ENCODE measurements at places on chromosomes 3 and 15.

- DNase-seq: no peak
Measured at GRCh38 chr3:184635774-184636173, 74.2 kb downstream of the EPHB3 start.

GRCh38 chr3:171833789-171834460 is 9.2 kb upstream of the TMEM212 start:
- DNase-seq: no peak

- no peak for DNase-seq
Measured at GRCh38 chr3:79268422-79268821, 499.4 kb downstream of the ROBO1 start.

- peak; percentile 98 for DNase-seq
Measured at GRCh38 chr15:90062462-90062932, 39.8 kb downstream of the IDH2 start.

DNA sequence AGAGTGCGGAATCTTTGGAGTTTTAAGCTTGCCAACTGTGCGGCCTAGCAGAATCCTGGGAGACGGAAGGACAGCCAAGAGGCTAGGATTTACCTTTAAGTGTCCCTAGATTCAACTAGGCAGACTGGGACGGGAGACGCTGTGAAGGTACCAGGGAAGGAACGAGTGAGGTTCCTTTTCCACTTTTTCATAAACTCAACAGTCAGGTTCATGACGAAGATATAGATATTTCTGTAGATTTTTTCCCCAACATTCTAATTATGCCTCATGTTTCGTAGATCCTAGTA is 564 bp upstream of the GABPB1 start:
- no peak for DNase-seq

DNA sequence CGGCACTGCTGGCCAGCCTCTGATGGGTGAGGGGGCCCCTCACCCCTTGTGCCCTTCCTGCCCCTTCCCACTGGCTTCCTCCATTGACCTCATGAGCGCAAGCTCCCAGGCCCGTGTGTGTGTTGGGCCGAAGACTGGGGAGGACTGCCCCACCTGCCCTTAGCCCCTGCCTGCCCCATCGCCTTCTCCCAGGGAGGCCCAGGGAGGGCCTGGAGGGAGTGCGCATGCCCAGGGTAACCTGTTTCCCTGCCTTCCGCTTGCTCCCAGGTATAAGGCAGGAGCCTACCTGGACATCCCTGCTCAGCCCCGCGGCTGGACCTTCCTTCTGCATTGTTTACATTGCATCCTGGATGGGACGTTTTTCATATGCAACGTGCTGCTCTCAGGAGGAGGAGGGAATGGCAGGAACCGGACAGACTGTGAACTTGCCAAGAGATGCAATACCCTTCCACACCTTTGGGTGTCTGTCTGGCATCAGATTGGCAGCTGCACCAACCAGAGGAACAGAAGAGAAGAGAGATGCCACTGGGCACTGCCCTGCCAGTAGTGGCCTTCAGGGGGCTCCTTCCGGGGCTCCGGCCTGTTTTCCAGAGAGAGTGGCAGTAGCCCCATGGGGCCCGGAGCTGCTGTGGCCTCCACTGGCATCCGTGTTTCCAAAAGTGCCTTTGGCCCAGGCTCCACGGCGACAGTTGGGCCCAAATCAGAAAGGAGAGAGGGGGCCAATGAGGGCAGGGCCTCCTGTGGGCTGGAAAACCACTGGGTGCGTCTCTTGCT is 8.8 kb downstream of the DLL4 start:
- no peak for DNase-seq

DNA sequence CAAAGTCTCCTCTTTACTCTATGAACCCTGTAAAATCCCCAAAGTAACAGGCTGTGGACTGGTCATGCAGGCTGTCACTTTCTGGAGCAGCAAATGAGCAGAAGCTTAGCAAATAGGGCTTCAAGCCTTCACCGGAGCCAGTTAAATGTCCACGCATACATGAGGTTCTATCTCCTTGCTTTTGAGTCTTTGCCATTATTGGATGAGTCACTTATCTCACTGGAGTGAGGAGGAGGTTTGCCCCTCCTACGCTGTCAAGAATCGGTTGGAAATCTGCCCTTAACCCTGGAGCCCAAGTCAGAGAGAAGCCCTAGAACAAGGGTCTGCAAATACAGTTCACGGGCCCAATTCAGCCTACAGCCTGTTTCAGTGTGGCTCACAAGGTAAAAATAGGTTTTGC is 126.1 kb upstream of the CTNNB1 start:
- no peak for DNase-seq

All from RWPE2 (cell line).